ENCODE measurements at places on chromosomes 3 and 15.

GRCh38 chr15:55118344-55118870, 78.3 kb downstream of the RSL24D1 start:
- no peak for DNase-seq

- no peak for DNase-seq
Measured at GRCh38 chr3:130709671-130710070, 37.0 kb downstream of the PIK3R4 start.

DNA sequence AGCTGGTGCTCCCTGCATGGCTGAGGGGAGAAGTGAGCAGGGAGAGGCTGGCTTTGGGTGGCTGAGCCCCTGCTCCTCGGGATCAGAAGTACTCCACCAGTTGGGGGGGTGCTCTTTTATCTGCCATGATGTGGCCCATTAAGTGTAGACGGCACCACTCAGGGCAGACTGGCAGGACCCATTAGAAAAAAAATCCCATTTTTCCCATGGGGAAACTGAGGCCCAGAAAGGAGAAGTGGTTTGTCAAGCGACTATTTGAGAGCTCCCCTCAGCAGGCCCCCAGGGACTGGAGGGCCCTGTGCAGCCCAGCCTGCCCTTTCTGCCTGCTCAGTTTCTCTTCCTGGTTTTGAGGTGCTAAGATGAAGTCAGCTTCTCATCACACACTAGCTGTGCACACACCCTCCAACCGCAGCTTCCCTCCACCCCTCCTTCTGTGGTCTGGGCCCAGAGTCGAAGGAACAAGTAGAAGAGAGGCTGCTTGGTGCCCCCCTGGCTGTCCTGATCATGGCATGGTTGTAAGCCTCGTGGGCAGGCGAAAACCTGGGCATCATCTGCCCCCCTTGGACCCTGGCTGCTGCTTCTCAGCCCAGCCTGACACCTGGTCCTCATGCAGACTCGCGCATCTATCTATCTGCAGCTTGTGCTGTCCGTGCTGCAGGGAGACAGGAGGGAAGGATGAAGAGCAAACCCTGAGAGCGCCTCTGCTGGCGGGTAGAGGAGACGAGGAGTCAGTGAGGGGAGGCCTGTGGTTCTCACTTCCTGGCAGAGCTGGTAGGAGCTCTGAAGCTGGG, 5.6 kb downstream of the CSK start:
- no peak for DNase-seq

GRCh38 chr15:48479751-48480150, 148.5 kb downstream of the DUT start:
- no peak for DNase-seq

- DNase-seq = no peak
Measured at GRCh38 chr3:29716213-29716612, 435.3 kb downstream of the RBMS3 start.

DNA sequence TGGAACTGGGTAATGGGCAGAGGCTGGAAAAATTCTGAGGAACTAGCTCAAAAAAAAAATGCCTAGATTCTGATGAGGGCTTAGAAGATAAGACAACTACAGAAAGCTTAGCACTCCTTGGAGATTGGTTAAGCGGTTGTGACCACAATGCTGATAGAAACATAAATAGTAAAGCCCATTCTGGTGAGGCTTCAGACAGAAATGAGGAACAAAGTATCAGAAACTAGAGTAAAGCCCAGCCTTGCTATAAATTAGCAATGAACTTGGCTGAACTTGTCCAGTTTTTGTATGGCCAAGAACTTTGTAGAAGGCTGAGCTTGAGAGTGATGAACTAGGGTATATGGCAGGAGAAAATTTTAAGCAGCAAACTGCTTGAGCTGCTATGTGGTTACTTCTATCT, 25.4 kb downstream of the GOLGB1 start:
- no peak for DNase-seq

Data from right kidney (tissue), 9 donors.